ENCODE measurements at places on chromosomes 7 and 10. TPM values are rescaled to one million over a fixed set of nuclear protein-coding genes. Genes with fewer than 3 reads are reported as not detected.

The CFAP69 gene
- 0.51 TPM for total RNA-seq

The SPDYE11 gene
- total RNA-seq: not detected

The PIP gene
- total RNA-seq: not detected

DNA sequence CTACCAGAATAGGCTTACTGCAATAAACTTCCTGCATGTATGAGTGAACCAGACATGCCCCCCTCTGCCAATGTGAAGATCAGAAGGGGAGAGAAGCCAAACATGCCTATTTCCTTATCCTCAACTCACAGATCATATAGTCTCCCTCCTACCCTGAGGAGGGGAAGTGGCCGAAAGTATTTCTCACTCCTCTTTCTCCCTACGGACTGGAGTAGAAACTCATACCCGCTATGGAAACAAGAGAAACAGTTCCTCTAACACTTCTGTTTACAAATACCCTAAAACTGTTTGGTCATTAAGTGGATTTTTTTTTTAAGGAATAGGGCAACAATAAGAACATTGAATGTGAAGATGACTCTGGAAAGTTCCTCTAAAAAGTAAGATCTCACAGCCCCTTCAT is 31.4 kb downstream of the CCNJ start:
- DNase-seq: no peak

- no peak for DNase-seq
Measured at GRCh38 chr7:45181991-45182855, 24.6 kb downstream of the RAMP3 start.

DNA sequence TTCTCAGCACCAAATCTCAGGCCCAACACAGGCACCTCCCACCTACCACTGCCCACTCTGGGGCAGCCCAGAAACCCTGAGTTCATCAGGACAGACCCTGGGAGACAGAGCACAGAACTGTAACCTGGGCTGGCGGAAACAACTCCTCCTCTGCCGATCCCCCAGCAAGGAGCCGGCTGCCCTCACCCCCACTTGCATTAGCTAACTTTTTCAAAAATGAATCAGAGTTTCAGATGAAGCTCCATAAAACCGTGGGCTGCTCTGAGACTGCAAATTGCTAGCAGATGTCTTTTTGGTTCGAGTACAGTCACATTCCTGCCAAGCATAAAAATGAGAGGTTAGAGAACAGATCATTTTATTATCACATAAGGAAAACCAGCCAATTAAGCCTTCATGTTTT is 93.4 kb upstream of the PARD3 start:
- DNase-seq: no peak

- no peak for DNase-seq
Measured at GRCh38 chr7:27709137-27710075, 30.6 kb upstream of the TAX1BP1 start.

DNA sequence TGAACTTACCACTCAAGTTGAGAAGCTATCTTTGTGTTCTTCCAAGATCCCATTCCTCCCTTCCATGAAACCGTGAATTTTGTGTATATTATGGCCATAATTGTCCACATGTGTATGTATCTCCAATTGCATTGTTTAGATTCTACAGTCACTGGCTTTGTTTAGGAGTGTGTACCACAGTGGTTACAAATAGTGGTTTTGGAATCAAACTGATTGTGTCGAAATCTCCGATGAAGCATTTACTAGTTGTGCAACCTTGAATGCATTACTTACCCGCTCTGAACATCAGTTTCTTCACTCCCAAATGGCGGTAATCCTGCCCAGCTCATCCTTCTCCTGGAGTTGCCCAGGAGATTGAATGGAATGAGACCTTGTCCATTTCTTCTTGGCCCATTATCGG is 145.0 kb upstream of the ZNF32 start:
- no peak for DNase-seq

- no peak for DNase-seq
Measured at GRCh38 chr10:101135141-101136006, 4.3 kb downstream of the TLX1 start.
